C1 segment of cervical spinal cord (tissue), 14 donors: ENCODE measurements at places on chromosomes 3 and 15.
A peak's percentile ranks its signal among the peaks of the same experiment; 100 is the strongest.

DNA sequence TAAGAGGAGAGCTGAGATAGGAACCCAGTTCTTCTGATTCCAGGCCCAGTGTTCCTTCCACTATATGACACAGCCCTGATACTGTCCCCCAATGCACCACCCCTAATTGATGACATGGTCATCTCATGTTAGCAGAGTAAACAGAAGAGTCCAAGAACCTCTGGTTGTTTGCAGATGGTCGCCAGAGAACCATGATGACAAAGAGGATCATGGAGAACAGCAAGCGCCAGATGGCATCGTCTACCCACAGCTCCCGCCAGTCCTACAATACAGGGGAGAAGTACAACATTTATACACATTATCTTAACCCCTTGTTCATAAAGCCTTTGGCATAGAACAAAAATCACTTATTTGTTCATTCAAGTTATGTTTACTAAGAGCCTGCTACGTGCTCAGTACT is 18.5 kb upstream of the VPS39 start:
- DNase-seq, result peak; percentile 18

DNA sequence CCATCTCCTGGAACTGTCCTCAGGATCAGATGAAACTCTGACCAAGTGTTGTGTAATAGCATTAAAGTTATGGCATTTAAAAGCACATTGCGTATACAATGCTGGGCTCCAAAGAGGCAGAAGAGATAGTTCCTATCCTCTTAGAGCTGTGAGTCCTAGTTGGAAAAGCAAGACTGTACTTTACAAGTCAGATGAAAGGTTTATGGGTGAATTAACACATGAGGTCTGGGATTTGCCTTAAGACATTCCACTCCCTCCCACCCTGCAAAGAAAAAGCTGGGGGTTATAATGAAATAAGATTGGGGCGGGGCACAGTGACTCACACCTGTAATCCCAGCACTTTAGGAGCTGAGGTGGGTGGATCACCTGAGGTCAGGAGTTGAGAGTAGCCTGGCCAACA is 35.6 kb downstream of the SNAPC5 start:
- no peak for DNase-seq

- DNase-seq, result no peak
Observed at GRCh38 chr15:67784090-67784781, 41.1 kb upstream of the SKOR1 start.

- DNase-seq, result no peak
Observed at GRCh38 chr3:128149650-128150049, 3.6 kb upstream of the EEFSEC start.

GRCh38 chr15:91099616-91099994 is 452 bp upstream of the SV2B start:
- DNase-seq, result no peak
